ENCODE measurements at places on chromosomes 3 and 15.
A peak's percentile ranks its signal among the peaks of the same experiment; 100 is the strongest.

- no peak for DNase-seq
These were observed 32.5 kb downstream of the ITPR1 start for GRCh38 chr3:4525560-4526223.

DNA sequence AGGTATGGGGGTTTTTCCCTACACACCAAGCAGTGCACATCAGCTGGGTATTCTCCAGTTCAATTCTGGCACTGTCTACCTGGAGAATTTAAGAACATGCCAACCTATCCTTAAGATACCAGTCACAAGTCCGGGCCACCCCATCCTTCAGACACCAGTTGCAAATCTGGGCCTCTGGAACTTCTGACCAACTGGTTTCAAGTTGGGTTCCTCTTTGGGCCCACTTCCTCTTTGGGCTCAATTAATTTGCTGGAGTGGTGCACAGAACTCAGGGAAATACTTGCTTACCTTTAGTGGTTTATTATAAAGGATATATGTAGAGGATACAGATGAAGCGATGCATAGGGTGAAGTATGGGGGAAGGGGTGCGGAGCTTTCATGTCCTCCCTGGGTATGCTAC, 25.3 kb downstream of the GLCE start:
- DNase-seq: no peak

DNA sequence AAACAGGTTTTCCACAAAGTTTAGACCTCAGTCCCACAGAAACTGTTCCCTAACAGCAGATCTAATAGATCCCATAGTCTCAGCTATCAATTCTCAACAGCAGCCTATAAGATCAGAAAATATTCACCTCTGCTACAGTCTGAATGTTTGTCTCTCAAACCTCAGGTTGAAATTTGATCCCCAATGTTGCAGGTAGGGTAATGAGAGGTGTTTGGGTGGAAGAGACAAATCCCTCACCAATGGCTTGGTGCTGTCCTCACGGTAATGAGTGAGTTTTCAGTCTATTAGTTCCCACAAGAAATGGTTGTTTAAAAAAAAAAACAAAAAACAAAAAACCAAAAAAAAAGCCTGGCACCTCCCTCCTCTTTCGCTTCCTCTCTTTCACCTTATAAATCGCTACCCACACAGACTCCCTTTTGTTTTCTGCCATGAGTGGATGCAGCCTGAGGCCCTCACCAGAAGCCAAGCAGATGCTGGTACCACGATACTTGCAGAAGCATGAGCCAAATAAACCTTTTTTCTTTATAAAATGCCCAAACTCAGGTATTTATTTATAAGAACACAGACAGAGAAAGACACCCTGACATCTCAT, 14.2 kb downstream of the ZNF280D start:
- DNase-seq: no peak

DNA sequence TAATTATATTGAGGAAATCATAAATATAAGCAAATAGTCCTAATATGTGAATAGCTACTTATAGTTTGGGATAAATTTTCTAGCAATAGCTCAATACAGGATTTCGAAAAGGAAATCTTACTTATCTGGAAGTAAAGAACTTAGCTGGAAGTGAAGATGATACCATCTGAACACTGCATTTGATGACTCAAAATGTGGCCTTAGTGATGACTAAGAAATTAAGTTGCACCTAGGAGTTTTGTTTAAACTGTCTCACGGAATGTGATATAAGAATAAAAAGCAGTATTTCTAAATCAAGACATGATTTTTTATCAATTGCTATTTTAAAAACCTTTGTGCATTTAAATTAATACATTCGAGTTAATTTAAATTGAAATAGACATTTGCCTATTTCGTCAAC, 91.2 kb downstream of the EOMES start:
- DNase-seq: no peak

DNA sequence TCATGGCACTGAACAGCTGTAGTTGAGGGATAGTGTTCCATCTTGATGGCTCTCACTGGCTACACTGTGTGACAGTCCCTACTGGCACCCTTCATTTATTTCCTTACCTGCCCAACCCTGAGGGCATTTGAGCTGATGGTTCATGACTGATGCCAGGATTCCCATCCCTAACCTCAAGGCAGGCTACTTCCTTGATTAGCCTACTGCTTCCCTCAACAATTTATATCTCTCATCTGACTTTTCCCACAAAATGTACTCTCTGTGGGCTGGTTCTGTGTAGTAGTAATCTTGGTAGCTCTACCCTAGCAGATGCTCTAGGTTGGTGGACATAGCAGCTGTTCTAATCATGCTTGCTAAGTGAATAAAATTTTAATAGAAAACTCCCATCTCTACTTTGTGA, 106.0 kb downstream of the THRB start:
- DNase-seq: no peak

- no peak for DNase-seq
These were observed 145.0 kb upstream of the MCTP2 start for GRCh38 chr15:94086341-94086740.

DNA sequence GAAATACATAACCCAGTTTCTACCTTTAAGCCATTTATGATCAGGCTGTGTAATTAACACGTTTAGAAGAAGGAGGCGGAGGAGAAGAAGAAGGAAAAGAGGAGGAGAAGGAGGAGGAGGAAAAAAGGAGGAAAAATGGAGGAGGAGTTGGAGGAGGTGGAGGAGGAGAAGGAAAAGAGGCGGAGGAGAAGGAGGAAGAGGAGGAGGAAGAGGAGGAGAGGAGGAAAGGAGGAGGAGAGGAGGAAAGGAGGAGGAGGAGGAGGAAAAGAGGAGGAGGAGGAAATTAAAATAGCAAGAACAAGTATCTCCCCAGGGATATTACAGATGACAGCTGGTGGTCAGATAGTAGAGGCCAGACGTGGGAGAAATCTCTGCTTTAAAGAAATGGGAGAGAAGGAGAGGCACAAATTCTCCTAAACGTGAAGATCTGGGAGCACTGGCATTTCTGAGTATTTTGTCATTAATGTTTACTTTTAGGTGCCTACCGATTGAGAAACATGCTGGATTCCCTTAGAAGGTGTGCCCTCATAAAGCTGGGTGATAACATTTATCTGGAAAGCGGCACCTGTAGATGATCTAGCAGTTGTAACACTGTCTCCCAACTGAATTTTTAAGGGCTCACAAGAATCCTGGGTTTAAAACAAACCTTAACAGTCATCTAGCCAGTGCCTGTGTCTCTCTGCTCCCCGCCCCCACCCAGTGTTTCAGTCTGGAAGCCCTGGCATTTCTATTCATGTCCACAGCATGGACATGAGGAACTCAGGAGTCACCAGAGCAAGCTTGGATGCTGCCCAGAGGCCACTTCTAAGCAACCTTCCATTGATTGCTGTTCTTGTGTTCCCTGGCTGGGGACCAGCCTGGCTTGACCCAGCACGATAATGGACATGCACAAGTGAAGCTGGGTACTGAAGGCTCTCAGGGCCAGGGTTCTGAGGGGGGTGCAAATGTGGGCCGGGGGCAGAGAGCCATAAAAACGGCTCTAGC, 75.2 kb downstream of the CHRNA7 start:
- DNase-seq: no peak

DNA sequence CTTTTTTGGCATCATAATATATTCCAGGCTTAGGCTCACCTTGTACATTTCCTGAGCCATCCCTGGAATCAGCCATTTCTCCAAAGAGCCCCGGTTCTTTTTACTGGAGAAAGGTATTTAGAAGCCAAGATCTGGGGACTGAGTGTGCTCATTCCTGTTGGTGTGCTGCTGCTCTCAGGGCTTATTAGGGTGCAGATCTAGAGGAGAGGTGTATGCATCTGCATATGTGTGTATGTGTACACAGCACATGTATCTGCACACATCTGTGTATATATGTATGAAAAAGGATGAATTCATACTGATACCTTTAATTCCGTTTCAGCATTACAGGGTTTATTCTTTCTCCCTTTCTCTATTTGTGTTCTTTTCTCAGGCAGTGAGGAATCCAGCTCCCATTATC, 162.1 kb upstream of the BHLHE40 start:
- DNase-seq: no peak

GRCh38 chr3:28081533-28081947, 159.9 kb upstream of the CMC1 start:
- no peak for DNase-seq

GRCh38 chr3:179156775-179157174, 8.6 kb downstream of the PIK3CA start:
- no peak for DNase-seq

DNA sequence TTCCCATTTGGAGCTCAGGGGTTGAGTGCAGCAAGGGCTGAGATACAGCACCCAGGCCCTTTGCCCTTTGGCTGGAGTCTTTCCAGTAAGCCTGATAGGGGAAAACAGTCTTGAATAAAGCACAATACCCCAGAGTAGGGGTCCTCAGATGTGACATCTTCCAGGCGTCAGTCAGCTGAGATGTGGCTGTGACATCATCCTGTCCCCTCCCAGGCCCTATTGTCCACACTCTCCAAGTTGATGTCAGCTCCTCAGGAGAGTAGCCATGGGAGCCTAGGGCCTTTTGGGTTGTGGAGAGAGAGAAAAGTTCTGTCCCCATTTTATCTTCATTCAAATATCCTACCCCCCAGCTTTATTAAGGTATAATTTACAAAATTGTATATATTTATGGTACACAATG, 92.5 kb downstream of the CACNA2D3 start:
- DNase-seq: no peak

- DNase-seq: no peak
These were observed 108.0 kb upstream of the TBC1D5 start for GRCh38 chr3:17850448-17850847.

GRCh38 chr15:43463507-43463906, 29.4 kb downstream of the TP53BP1 start:
- DNase-seq: no peak

GRCh38 chr3:8324747-8325146, 176.9 kb upstream of the LMCD1 start:
- no peak for DNase-seq

DNA sequence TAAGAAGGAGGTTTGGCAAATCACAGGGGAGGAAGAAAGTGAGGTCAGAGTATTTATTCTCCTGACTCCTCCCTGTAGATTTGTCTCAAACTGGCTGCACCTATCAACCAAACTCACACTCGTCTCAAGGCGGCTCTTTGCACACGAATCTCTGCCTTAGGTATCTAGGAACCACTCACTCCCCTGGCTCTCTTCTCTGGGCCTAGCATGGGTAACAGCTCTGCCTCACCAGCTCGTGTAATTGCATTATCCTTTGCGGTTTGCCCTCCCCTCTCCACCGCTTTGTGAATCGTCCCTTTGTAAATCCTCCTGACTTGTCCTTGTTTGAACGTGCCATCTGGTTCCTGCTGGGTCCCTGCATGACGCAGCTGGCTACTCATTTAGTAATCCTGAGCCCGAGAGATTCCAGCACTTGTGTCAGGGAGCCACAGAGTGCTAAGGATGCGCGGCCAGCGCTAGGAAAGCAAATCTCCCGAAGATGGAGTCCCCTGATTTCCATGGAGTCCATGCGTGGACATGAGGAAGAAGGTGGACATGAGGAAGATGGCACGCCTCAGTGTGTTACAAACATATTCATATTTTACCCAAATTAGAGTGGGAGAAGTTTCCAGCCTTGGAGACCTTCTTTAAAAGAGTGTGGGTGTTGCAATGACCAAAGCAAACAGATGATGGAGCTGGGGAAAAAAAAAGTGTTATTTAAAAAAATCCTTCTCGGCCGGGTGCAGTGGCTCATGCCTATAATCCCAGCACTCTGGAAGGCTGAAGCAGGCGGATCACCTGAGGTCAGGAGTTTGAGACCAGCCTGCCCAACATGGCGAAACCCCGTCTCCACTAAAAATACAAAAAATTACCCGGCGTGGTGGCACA, 26.7 kb downstream of the NRROS start:
- peak; percentile 85 for DNase-seq

DNA sequence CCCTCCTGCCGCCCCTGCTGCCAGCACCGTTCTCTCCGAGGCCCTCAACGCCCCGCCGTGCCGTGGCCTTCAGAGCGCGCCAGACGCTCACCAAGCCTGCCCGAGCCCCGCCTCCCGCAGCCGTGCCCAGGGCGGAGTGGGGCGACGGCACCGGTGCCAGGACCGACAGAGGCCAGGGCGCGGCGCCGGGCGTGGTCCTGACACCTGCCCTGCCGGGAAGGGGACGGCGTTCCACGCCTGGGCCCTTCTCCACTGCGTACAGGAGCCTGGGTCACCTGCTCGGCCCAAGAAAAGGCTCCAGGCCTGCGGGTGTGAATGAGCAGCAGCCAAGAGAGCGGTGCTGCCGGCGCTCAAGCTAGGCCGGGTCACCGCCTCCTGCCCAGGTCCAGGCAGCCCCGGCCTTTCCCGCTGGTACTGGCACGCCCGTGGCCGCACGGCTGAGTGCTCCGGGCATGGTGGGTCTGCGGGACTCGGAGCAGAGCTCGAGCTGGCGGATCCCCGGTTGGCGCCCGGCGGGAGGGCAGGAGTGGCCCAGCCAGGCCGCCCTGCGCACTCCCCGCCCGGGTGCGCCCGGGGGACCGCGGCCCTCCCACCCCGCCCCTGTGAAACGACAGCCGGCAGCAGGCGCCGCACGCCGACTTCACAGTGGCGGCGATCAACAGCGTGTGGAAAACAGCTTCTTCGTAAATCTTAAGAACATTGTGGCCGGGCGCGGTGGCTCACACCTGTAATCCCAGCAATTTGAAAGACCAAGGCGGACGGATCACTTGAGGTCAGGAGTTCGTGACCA, 4.2 kb downstream of the OCA2 start:
- no peak for DNase-seq

DNA sequence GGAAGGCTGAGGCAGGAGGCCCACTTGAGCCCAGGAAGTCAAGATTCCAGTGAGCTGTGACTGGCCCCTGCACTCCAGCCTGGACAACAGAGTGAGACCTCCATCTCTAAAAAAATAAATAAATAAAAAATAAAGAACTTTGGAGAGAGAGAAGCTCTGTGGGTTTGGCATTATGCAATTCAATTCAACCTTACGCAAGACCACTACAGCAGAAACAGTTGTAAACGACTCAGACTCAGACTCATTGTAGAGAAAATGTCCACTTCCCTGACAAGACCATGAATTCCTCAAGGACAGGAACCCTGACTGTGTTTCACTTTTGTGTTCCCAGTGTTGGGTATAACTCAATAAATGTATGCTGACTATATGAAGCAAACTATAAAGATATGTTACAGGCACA, 90.3 kb upstream of the C3orf80 start:
- no peak for DNase-seq

GRCh38 chr3:197686899-197687298, 49.8 kb downstream of the RUBCN start:
- no peak for DNase-seq

GRCh38 chr3:54536450-54536849, 391.4 kb downstream of the LRTM1 start:
- no peak for DNase-seq
